ENCODE measurements at places on chromosomes 1 and 21.

- no peak for DNase-seq
These were observed 74.1 kb downstream of the VCAM1 start for GRCh38 chr1:100793659-100794058.

GRCh38 chr1:6385488-6386191 lies 7.9 kb downstream of the ACOT7 start:
- no peak for DNase-seq

- no peak for DNase-seq
These were observed 175.6 kb upstream of the DAB1 start for GRCh38 chr1:57599236-57599994.

DNA sequence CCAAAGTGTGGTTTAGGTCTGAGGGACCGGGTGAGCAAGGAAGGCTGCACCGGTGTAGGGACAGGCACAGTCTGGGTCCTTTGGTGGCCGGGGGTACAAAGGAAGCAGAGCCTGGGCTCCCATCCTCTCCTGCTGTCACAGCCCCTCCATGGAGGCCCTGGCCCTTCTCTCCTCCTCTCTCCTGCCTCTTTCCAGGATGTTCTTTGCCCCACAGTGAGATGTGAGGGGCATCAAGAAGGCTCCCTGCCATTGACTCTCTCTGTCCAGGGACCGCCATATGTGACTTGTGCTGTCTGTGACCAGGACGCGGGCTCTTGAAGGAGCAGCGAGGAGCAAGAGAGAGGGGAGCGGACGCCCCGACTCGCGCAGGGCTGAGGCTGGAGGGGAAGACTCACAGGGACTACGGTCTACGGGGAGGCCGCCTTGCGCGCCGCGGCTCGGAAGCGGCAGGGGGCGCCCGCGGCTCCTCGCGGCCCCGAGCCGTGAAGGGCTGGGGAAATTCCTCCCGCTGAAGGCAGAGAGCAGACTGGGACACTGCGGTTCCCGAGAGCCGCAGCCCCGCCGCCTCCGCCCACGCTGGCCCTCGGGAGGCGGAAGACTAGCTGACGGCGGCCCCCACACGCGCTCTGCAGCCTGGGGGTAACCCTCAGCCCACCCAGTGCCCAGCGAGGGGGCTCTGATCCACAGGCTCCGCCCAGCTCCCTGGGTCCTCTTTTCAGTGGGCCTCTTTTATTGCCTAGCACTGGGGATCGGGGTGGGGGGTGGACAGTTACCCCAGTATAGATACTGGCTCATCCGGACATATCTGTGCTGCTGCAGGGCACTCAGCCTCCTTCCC lies 40.8 kb downstream of the MAB21L3 start:
- peak; percentile 85 for DNase-seq

- no peak for DNase-seq
These were observed 3.8 kb upstream of the CACYBP start for GRCh38 chr1:174995916-174996315.

DNA sequence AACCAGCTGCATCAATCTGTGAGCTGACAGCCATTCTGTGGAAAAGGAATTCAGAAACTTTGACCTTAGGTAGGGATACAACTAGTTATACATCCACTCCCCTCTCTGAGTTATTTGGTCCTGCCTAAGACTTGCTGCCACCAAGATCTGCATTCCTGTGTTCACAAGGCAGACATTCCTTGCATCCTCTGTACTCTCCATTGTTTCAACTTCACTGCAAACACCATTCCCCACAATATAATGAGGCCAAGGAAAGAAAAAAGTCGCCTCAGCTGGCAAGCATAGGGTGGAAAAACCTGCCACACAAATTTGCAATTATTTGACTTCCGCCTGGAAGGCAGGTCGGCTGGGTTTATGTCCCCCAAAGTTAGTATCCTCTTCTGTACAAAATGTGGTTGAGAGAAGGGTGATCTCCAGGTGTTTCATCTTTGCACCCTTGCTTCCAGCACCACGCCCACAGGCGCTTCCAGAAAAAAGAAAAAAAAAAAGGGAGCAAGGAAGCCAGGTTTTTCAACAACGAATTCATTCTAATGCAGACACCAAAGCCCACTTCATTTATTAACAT lies 676 bp upstream of the CTTNBP2NL start:
- DNase-seq: no peak

GRCh38 chr1:29975036-29975694 lies 738.8 kb downstream of the PTPRU start:
- no peak for DNase-seq

DNA sequence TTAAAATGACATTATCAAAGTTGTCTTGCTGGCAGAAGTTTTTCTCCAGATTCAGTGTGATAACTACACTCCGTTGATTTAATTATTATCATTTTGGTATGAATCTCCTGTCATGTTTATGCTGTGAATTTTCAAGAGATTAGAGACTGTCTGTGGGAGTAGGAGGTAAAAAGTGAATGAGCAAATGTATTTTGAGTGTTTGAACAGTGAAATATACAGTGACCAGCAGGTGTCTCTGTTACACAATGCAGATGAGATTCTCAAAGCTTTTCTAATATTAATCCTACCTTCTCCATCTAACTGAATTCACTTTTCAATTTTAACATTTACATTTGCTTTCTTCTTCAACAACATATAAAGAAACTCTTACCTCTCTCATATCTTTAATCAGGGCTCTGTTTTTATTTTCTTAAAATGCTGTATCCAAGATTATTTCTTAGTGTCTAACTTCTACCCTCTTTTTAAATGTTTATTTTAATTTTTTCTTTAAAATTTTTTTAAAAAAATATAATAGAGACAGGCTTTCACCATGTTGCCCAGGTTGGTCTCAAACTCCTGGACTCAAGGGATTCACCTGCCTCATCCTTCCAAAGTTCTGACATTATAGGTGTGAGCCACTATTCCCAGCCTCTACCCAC lies 20.9 kb upstream of the HSPA13 start:
- DNase-seq: peak; percentile 20

- DNase-seq: no peak
These were observed 510.2 kb upstream of the USP24 start for GRCh38 chr1:55725378-55725777.

- DNase-seq: no peak
These were observed 226.6 kb upstream of the ZRANB2 start for GRCh38 chr1:71307451-71307850.

DNA sequence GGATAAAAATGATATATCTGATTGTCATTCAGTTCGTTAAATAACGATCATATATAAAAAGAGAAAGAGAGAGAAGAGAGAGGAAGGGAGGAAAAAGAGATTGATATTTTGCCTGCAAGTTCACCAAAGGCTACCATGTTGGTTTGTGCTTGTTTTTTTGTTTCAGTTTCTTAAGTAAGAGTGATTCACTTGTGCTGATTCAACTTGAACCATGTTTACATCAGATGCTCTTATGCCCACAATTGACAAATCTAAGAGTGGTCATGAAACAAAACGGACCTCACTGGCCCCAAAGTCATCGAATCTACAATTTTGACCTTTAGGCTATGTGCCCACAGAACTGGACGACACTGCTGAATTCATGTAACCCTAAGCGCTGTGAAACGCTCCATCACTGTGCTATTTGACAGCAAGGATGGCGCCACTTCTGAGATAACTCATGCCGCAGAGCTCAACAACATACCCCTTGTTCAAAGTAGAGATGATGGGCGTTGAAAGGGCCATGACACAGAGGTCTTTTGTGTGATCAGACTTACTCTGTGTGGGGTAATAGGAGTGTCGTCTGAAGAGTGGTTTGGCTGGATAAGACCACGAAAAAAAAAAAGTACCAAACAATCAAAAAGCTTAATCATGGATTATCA lies 481.4 kb downstream of the SETD4 start:
- no peak for DNase-seq

GRCh38 chr1:221069986-221070385 lies 190.7 kb downstream of the HLX start:
- no peak for DNase-seq

DNA sequence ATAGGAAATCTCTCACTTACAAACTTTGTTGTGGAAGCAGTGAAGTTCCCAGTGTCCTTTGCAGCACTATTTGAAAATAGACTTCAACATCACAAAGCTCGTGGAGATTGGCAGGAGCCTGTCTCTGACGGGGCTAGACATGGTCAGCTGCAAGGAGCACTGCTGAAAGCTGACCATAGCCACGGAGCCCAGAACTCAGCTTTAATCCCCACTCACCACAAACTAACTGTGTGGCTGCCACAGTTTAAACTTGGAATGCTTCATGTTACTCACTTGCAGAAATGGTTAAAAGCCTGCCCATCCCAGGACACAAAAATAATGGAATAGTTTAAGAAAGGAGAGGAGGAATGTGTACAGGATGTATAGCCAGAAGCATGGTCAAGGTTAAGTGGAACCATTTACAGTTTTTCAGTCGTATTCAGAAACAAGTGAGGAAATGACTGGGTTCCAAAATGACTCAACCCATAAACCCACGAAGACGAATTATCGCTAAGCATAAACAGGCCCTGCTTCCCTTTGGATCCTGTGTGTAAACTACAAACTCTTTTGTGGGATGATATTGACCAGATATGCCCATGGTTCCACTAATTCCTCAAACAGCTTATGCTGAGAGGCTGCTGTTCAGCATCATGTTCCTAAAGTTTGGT lies 18.2 kb downstream of the DNALI1 start:
- no peak for DNase-seq

- DNase-seq: no peak
These were observed 7.7 kb upstream of the HTR1D start for GRCh38 chr1:23224739-23225648.

- no peak for DNase-seq
These were observed 9.2 kb downstream of the PTPRF start for GRCh38 chr1:43539726-43540434.

Data from germinal center (tissue), 1 donor.